DMS 273 treated with DMSO at 0.1 percent for 48 hours (cell line): ENCODE measurements at places on chromosomes 12 and 14.

DNA sequence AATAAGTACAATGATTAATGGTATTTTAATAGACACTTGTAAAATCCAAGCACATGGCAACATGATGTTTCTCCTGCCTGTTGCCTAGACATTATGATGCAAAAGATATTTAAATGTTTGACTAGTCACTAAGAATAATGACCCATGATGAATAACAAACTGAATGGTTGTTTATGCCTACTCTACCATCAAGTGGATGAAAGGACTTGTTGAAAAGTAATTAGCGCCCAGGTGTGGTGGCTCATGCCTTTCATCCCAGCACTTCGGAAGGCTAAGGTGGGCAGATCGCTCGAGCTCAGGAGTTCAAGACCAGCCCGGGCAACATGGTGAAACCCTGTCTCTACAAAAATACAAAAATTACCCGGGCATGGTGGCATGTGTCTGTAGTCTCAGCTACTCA is 30.7 kb downstream of the KIF21A start:
- no peak for DNase-seq

- no peak for DNase-seq
Measured at GRCh38 chr14:84708865-84709264, 821.1 kb upstream of the FLRT2 start.

DNA sequence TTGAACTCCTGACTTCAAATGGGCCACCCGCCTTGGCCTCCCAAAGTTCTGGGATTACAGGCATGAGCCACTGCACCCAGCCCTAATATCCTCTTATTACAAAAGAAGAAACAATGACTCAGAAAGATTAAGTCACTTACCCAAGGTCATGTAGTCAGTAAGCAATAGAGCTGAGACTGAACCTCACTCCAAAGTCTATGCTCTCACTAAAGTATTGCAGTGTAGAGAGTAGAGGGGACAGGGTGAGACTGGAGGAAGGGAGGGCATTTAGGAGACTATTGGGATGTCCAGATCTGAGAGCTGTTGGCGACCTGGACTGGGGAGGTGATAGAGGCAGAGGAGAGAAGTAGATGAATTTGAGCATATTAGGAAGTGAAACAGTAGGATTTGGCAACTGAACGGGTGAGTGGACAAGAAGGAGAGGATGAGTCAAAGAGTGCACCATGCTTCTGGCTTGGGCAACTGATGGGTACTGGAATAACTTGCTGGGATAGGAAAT is 11.8 kb downstream of the P2RX7 start:
- no peak for DNase-seq

DNA sequence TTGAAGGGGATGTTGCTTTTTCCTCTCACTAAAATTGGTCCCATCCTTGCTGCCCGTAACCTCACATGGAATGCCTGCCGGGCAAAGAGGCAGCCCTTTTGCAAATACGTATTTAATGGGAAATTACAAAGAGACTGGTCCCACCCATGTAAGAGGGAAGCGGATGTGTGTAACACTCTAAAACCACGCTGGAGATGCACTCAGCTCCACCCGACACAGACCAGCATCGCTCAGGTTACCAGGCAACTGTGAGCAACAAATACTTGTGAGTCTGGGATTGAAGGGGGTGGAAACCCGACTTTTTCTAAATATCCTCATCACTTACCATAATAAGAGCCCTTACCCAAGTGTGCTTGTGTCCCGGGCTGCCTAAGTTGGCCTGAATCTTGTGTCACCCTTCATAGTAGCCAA is 47.7 kb downstream of the ELK3 start:
- no peak for DNase-seq

- no peak for DNase-seq
Measured at GRCh38 chr14:28780843-28781820, 14.5 kb downstream of the FOXG1 start.

- no peak for DNase-seq
Measured at GRCh38 chr14:22344673-22345072, 244.4 kb downstream of the DAD1 start.

DNA sequence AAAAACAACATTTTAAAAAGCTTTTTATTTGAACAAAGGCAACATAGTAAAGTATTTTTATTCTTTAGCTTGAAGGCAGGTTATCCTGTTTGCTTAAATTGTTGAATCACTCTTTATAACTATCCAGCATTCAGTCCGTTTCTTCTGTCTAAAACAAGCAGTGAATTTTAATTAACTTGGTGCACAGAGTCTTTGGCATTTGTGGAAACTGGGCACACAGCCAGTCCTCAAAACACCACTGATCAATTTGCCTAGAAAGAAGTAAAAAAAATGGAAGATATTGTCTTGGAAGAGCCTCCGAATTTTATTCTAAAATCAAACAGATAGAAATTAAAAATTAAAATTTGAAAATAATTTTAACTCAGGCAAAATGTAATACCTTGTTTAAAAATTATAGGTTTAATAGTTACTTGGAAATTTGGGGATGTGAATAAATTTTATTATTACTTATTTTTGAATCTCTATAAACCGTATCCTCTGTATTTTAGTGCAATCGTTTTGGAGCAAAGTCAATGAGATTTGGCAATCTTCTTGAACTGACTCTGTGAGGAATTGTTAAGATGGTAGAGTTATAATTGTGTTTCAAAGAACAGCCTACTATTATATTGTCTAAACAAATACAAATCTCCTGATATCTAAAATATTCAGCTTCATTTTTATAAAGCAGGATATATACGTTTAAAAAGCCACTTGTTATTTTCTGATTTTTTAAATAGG is 927.0 kb downstream of the SLC16A7 start:
- DNase-seq: no peak

DNA sequence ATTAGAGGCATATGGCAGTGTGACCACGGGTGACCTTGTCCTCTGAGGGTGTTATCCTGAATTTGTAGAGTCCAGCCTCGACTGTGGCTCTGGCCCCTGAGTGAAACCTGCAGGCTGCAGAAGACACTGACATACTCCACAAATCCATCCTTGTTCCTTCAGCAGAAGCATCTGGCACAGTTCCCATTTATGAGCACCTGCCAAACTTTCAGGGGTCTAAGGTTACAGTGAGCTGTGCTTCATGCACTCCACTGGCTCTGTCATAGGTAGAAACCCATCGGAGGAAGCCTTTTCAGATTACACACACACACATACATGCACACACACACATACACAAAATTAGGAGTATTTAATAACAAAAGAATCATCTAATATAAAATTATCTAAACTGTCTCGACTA is 13.6 kb upstream of the NUAK1 start:
- no peak for DNase-seq
